ENCODE measurements at places on chromosomes 5 and 9.

DNA sequence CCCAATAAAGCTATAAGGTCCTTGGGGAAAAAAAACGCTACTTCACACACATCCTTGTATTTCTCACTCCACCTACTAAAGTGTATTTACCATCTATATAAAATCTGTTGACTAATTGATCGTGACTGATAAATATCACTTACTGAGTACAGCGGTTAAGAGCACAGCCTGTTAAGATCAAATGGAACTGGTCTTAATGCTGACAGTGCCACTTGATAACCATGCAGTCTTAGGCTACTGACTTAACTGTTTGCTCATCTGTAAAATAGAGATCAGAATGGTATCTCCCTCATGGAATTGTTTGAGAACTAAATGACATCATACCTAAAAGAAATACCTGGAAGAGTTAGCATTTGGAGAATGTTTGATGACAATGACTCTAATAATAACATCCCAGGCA is 67.5 kb downstream of the ZFAND5 start:
- DNase-seq, result peak; percentile 56

GRCh38 chr5:139131465-139131864 is 66.7 kb downstream of the SIL1 start:
- no peak for DNase-seq

DNA sequence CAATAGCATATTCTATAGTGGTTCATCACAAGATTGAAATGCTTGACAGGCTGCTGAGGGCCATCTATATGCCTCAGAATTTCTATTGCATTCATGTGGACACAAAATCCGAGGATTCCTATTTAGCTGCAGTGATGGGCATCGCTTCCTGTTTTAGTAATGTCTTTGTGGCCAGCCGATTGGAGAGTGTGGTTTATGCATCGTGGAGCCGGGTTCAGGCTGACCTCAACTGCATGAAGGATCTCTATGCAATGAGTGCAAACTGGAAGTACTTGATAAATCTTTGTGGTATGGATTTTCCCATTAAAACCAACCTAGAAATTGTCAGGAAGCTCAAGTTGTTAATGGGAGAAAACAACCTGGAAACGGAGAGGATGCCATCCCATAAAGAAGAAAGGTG is 43.8 kb downstream of the GCNT1 start:
- no peak for DNase-seq

DNA sequence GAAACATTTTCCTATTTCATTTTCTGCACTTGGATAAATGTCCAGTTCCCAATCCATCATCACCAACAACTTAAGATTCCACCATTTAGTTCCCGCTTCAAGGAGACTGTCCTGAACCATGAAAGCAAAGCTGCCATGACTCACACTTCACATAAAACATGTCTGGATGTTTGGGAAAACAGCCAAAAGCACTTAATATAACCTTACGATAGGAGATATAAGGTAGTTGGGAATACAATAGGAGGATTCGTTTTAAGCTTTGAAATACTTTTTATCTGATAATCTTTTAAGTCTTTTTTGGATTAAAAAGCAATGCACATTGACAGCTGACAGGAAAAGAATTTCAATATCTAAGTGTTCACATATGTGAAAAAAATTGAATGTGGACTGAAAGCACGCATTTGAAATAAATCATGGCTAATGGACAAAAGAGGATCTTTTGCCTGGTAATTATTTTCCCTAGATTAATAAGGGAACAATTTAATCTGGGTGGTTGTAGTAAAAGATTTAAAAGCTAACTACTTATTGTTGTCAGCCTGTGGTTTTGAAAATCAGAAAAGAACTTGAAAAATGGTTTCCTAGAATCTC is 17.3 kb upstream of the TGFBI start:
- DNase-seq, result peak; percentile 84

GRCh38 chr5:4643190-4643589 is 496.9 kb upstream of the ADAMTS16 start:
- DNase-seq, result no peak

- no peak for DNase-seq
Observed at GRCh38 chr5:167417662-167418061, 873.8 kb upstream of the WWC1 start.

DNA sequence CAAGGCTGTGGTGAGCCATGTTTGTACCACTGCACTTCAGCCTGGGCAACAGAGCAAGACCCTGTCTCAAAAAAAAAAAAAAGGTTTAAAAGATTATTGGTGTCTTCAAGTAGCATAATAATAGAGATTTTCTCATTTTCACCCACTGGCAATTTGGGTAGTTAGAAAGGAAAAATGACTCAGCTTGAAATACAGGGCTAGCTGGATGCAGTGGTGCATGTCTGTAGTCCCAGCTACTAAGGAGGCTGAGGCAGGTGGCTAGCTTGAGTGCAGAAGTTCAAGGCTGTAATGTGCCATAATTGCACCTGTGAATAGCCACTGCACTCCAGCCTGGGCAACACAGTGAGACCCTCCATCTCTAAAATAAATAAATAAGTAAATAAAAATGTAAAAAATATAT is 111.1 kb downstream of the ARRDC3 start:
- DNase-seq, result no peak

DNA sequence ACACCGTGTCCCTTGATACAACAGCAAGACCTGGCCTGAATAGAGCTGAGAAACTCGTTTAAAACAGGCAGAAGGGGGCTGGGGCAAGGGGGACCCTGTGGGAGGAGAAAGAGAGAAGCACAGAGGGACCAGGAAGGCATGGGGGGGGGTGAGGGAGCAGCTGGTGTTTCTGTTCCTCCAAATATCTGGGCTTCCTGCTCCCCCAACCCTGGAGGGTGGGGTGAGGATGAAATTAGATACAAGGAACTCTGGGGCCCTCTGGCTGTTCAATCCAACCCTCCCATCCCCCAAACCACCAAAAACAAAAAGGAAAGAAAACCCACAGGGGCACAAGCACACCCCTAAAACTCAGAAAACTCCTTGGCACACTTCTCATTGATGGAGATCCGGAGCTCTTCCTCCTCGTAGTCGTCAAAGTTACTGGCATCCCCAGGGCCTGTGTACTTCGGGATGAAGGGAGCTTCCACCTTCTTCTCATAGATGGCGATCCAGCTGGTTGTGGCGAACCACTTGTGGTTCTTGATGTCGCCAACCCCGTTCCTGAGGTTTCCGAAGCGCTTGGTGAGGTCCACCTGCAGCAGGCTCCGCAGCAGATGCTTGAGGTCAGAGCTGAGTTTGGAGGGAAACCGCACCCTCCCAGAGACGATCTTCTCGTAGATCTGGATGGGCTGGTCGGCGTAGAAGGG is 1.1 kb downstream of the PRKACG start:
- no peak for DNase-seq

- DNase-seq, result no peak
Observed at GRCh38 chr5:58245476-58245840, 214.4 kb downstream of the PLK2 start.

GRCh38 chr5:149581931-149582768 is 852 bp downstream of the ARHGEF37 start:
- DNase-seq, result no peak

DNA sequence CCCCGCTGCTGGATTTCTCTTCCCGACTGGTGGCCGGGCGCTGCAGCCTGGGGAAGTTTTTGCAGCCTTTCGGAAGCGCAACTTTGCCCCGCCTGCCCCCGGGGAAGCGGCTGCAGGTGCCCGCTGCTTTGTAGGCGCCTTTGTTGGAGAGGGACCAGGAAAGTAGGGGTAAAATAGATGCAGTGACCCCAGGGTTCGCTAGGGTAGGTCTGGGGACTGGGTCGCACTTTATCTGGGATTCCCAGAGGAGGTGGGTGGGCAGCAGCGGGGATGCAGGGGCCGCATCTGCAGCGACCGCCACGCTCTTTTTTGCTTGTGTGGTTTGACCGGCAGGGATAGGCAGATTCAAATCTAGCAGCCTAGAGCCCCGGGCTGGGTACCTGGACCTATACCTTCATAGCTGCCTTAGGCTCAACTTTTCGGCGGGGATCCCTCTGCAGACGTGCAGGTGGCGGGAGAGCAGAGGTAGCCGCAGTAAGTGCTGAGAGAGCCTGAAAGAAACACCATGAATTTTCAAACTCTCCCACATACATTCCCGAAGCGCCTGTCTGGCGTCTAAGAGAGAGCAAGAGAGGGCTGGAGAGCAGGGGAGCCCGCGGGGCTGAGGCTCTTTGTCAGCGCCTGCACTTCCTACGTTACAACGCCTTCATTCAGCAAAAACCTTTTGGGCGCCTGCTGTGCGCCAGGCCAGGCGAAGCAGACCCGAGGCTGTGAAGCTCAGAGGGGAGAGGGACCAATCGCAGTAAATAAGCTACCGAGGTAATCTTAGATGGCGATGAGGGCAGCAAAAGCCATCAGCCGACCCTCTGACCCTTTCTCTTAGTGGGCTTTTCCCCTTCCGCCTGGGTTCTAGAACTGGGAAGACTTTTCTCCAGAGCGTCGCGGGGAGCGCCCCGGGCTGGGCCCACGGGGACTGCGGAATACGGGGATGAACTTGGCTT is 642 bp downstream of the SV2C start:
- DNase-seq, result no peak

- DNase-seq, result no peak
Observed at GRCh38 chr5:8695902-8696845, 827.2 kb downstream of the MTRR start.

DNA sequence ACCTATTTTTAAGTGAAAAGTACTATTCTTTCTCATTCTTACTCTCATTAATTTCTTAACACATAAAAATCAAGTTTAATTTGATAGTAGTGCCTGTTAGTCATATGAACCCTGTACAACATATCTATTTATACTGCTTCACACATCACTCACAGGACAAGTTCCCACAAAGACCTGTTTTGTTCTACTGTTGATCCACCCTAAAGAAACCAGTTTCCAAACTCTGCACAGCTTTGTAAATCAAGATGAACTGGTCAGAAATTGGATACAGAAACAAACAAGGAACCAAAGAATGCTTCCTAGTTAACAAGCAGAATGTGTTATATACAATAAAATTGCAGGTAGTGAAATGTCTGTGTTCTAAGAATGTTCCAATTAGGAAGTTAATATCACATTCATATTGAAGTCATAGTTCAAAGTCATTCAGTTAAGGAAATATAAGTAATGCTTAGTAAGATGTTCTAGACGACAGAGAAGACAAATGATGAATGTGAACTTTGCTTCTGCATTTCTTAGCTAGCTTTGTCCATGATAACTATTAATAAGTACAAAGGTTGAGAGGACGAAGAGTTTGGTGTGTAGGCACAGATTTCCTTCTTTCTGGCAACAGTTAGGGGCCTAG is 33.4 kb downstream of the C9orf85 start:
- peak; percentile 87 for DNase-seq

GRCh38 chr5:13252699-13253098 is 691.8 kb downstream of the DNAH5 start:
- no peak for DNase-seq

DNA sequence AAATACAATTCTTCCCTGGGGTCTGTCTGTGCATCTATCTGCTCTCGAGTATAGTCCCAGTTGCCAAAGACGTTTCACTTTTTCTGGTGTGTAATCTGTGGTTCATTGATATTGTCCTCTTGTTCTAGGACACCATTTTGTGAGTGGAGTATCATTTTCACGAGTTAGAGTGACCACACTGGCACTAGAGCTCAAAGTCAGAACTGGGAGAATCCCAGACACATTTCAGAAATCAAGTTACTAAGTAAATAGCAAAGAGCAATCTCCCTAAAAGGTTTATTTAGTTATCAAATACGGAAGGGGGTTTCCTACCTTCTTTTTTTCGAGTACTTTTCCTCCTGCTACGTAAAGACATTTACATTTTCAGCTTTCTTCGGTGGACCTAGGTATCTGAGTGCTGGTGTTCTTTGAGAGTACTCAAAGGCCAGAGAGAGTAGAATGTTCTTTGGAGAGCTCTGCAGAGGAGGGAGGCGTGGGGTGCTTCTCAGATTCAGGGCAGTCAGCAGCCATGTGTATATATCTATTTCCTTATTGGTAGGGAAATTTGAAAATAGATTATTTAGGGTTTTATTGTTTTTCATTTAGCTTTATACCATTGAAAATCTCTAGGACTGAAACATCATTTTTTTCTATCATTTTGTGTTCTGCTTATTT is 8.9 kb upstream of the HSPA9 start:
- DNase-seq, result no peak

- no peak for DNase-seq
Observed at GRCh38 chr5:57653636-57654290, 171.2 kb upstream of the ACTBL2 start.

DNA sequence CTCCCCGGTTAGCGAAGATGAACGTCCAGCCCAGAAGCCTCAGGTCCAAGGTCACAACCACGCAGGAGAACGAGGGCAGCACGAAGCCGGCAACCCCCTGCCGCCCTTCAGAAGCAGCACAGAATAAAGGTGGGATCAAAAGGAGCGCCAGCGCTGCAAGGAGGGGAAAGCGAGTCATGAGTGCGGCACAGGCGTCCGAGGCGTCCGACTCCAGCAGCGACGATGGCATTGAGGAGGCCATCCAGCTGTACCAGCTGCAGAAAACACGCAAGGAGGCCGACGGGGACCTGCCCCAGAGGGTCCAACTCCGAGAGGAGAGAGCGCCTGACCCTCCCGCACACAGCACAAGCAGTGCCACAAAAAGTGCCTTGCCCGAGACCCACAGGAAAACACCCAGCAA is 5.8 kb downstream of the PPP1R26 start:
- DNase-seq, result no peak

GRCh38 chr5:100950985-100951384 is 47.9 kb upstream of the ST8SIA4 start:
- DNase-seq, result no peak
